ENCODE measurements at places on chromosomes 7 and 10.

DNA sequence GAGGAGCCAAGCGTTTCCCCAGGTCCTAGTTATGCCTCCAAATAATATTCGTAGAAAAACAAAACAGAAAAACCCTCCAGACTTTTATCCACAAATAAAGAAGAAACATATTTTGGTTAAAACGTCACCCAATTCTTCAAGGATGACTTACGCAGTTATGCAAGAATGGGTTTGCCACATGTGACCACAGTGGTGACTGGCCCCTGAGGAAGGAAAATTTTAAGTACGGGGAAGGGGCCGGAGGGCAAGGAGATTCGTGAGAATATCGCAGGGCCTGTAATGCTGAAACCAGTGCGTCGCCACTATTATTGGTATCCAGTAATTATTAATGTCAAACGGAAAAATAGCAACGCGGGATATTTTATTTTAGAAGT is 537 bp upstream of the MRPS24 start:
- DNase-seq = no peak

DNA sequence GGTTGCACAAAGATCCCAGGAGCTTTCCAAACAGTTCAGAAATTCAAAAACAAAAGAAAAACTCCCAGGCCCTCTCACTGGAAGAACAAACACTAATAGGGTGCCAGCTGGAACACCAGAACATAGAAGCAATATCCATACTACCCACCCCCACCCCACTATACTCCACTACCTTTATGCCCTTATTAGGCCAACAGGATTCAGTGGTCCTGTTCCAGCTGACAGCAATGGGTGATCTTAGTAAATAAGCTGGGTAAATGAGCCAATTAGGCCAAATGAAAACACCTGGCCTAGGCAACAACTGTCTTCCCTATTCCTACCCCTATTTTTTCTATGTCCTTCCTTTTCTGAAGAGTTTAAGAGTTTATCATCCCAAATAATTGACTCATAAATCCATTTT is 11.7 kb downstream of the NOC3L start:
- DNase-seq = no peak

- DNase-seq = no peak
Measured at GRCh38 chr10:99285881-99286280, 43.3 kb upstream of the CNNM1 start.

DNA sequence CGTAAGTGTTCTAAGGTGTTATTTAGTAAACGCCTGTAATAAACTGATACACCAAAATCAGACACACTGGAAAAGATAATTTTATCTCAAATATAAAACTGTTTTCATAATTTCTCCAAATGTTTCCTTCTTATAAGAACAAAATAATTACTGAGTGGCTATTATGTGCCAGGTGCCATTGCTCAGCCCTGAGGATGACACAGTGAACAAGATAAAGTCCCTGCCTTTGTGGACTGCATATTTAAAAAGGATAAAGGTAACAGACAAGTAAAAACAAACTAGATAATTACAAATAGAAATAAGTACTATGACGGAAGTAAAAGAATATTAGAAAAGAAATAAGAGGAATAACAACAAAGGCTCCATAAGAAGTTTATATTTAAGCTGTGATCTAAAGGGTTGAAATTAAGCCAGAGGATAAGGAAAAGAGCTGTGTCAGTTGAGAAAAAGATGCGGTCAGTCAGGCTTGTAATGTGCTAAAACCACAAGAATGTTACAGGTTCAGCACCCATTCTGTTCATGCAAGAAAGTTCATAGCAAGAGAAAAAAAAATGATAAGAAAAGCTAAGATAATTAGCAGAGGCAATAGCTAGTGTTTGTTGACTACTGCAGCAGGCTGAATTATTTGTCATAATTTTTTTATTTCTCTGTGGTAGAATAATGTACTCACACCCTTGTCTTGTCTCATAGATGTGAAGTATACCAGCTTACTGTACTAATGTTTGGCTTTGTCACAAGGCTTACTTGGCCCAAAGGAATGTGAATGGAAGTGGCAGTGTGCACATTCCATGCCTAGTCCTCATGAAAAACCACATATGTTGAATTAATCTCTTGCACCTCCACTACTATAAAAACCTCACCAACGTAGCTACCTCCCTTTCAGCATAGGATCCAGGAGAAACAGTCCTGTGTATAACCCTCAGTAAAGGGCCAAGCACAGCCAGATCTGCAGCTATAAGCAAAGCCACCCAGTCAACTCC is 75.1 kb downstream of the CRPPA start:
- no peak for DNase-seq

- DNase-seq = peak; percentile 9
Measured at GRCh38 chr7:151377406-151377805, 32.4 kb downstream of the WDR86 start.

DNA sequence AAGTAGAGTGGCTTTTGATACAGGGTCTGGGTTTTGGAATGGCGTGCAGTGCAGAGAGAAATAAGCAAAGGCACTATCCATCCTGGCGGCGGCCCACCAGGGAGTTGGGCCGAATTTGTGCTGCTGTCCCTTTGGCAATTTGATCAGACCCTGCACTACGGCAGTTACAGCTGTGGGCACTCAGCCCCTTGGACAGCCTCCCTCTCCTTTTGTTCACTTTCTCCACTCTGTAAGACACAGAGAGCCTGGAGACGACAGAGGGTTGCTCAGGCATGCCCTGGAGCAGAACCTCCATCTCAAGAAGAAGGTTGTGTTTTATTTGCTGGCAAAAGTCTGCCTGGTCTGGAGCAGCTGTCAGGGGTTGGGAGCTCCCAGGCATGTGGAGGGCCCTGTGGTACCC is 55.8 kb downstream of the LHPP start:
- no peak for DNase-seq

- no peak for DNase-seq
Measured at GRCh38 chr7:150374026-150374425, 5.1 kb upstream of the ZNF775 start.

DNA sequence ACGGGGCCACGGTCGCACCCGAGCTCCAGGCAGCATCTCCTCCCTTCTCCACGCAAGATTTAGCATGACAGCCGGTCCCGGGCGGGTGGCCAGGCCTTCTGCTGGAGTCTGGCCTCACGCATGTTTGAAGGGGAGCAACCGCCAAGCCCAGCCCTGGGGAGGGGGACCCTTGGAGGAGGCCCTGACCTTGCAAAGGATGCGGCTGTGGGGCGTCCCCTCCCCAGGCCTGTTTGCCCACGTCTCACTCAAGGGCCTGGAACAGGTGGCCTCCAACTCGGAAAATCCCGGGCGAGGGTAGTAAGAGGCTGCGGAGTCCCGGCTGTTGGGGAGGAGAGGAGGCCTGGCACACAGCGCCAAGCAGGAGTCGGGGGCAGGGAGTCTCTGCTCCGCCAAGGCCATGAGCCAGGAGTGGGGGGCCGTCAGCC is 50.6 kb upstream of the DPYSL4 start:
- DNase-seq = no peak

GRCh38 chr7:99459087-99459486 is 6.9 kb downstream of the ATP5MF start:
- DNase-seq = no peak

GRCh38 chr7:116593359-116594075 is 68.7 kb downstream of the CAV1 start:
- no peak for DNase-seq

- DNase-seq = no peak
Measured at GRCh38 chr10:28951484-28951883, 274.2 kb downstream of the BAMBI start.

DNA sequence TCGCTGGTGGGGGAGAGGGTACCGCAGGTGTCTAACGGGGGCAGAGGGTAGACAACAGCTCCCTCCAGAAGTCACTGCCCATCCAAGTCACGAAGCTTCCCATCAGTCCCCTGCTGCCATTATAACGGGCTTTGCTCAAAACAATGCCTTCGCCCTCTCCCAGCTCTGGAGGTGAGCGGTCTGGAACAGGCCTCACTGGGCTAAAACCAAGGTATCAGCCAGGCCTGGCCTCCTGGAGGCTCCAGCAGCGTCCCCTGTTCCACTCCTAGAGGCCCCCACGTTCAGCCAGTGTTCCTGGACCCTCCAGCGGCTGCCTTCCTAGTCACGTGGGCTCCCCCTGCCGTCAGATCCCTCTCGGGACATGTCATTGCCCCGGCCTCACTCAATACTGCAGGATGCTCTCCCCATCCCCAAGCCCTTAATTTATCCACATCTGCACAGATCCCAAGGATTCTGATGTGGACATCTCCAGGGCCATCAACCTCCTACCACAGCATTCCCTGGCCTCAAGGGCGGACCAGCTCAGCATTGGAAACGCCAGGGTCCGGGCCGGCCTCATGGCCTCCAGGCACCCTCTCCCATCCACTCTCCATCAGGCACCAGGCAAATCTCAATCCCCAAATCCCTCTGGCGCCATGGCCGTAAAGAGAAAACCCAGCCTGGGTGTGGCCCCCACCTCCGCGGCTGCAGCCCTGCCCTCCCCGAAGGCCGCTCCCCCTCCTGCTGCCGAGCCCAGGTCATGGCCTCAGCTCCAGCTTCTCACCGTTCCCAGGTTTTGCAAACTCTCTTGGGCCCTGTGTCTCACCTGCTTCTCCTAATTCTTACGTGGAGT is 104.1 kb upstream of the FAM20C start:
- no peak for DNase-seq

DNA sequence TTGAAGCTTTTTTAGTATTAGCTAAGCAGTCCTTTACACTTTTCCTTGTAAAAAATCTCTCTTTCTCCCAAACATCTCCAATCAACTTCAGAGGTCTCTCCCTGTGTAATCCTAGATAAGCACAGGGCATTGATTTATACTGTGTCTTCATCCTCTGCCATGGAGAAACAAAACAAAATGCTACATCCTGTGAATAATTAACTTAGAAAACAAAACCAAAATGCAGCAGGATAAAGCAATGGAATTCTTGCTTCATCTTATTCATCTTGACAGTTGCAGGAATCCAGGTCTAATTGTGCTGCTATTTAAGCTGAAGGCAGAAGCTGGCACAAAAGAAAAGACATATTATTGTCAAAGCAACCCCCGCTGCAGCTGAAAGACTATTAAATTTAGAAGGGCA is 641.5 kb upstream of the SORCS1 start:
- no peak for DNase-seq

- no peak for DNase-seq
Measured at GRCh38 chr7:14842523-14842922, 60.0 kb downstream of the DGKB start.

DNA sequence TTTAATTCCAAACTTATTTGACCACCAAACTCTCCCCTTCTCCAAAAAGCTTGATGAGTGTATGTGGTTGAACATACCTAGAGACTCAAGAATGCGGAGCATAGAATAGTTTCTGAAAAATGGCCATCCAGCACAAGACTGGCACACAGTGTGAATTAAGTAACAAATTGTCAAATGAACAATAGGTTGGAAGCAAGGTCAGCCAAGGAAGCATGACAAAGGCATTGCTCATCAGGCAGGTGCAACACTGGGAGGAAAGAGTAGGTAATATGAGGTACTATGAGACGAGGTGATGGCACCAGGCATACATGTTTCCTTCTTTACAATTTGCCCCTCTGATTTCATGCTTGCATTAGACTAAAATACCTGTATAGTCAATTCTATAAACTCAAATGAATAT is 73.7 kb downstream of the DKK1 start:
- no peak for DNase-seq

Measured in GM12891 (cell line).